Left lobe of liver (tissue), 2 donors: ENCODE measurements at places on chromosomes 2 and 18. TPM values are rescaled to one million over a fixed set of nuclear protein-coding genes. Genes with fewer than 3 reads are reported as not detected.

- no peak for DNase-seq
These were observed 1229.1 kb upstream of the ACVR2A start for GRCh38 chr2:146615778-146616177.

Gene PRADC1
- total RNA-seq, result 24.4 TPM

DNA sequence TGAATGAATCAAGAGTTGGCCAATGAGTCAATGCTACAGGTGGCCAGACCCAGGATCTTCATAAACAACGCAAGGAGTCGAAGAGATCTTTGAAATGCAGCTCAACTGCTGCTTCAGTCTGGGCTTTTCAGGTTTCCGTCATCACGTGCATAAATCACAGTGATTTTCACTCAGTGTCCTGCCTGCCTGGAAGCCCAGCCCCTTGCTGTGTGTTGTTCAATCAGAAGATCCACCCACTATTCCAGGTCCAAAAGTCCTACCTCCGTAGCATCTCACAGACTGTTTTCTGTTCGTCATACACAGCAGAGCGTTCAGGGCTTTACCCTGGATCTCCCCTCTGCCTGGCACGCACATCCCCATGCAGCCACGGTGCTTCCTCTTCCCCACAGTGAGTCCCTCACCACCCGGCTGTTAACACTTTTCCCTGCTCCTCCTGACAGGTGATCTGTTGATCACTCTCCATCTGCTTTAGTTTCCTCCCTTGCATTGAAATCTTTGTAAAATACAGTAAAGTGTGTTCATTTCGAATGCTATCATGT, 216.3 kb downstream of the MYT1L start:
- no peak for DNase-seq

Gene EIF2B4
- 17.4 TPM for total RNA-seq

DNA sequence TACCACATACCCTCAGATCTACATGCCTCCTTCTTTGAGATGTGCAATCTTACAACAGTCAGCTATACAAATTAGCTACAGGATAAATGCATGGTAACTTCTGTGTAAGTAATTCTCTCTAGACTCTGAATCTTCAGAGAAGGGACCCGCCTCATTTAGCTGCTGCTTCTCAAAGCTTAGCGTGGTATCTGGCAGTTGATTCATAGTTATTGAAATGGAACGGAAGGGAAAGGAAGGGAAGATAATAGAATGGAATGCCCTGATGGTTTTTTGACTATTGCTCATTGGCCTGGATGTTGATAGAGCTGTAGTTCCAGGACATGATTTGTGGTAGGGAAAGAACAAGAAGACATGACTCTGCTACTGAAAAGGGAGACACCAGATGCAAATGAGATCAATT, 498.1 kb upstream of the CRIM1 start:
- DNase-seq, result no peak

- no peak for DNase-seq
These were observed 609.0 kb upstream of the CELF4 start for GRCh38 chr18:38174594-38174993.
